ENCODE measurements at places on chromosomes 12 and 14.

- DNase-seq = no peak
Observed at GRCh38 chr14:30550335-30550734, 8.6 kb upstream of the G2E3 start.

DNA sequence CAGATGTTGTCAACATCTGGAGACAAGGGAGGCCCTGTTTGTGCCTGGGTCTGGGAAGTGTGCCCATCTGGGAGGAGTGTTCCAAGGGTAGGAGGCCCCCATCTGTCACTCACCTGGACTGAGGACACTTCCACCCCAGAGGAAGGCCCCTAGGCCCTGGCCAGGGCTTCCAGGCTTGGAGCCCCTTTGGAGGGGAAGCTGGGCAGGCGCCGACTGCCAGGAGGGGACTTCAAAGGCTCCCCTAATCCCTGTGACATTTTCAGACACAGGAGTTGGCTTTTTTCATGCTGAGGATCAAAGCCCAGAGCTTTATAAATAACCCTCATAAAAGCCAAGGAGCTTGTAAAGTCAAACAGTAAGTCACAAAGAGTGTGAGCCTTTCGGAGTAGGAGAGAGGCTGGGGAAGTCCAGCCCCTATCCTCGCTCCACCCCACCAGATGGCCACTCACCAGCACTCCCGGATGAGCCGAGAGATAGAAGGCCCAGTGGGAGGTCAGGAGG is 17.6 kb upstream of the FAM222A start:
- DNase-seq = no peak

- DNase-seq = peak; percentile 59
Observed at GRCh38 chr14:106694638-106695393, 1168.4 kb downstream of the TMEM121 start.

- DNase-seq = no peak
Observed at GRCh38 chr14:71985538-71986189, 53.4 kb downstream of the RGS6 start.

DNA sequence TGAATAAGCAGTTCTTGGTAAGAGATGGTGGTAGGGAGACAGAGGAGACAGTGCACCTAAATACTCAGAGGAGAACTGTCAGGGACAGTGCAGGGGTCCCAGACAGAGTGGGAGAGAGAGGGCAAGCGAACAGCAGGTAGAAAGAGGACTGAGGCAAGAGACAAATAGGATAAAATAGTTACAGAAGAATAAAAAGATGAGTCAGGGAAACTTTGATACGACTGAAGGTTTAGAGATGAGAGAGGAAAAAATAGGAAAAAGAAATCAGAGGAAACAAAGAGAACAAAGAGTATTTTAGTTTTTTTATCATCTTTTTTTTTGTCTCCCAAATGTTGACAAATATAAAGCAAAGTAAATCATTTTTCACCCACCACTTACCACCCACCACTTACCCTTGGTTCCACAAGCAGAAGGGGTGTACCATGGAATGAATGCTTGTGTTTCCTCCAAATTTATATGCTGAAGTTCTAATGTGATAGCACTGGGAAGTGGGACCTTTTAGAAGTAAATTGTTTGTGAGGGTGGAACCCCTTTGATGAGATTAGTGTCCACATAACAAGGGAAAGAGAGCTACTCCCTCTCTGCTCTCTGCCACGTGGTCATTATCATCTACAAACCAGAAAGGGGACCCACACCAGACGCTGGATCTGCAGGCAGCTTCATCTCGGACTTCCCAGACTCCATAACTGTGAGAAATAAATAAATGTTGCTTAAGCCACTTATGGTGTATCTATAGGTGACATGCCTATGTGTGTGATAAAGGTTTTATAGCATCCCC is 292.1 kb downstream of the BTG1 start:
- DNase-seq = no peak

- DNase-seq = no peak
Observed at GRCh38 chr14:83217492-83217891, 1683.8 kb upstream of the SEL1L start.

DNA sequence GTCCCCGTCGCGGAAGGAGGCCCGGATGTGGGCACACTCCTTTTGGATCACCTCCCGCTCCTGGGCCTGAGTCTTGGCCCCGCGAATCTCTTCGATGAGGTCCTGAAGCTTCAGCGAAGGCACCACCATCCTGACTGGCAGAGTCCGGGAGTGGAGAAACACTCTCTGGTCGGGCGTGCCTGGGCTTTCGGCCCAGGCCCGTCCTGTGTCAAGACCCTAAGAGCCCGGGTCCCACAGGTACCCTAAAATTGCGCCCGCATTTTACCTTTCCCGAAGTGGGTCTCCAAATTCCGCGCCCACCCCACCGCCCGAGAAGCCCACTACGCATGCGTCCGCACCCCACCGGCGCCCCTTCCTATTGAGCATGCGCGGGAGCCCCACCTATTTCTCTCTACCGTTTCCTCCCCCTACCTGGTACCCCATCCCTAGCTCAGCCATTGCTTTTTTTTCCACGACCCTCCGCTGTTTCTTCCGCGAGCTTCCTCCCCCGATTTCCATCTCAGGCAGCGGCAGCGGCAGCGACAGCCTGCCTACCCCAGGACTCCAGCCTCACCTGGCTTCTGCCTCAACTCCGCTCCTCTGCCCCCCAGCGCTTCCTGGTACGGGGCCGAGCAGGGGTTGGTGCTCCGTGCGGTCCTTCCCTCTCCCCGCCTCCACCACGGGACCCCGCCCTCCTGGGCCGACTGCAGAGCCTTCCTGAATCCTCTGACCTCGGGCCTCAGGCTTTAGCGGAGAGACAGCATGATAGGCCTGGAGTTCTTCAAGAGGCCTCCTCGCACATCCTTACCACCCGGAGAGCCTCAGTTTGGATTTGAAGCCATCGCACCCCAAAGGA is at the start of gene AP1G2:
TSS of gene AP1G2 (minus strand) at position 606 of the 835 bp plus-strand sequence. CDS start at position 129, 477 bp downstream.
- DNase-seq = peak; percentile 92

GRCh38 chr14:42806909-42807315 is 1200.2 kb downstream of the LRFN5 start:
- DNase-seq = no peak

DNA sequence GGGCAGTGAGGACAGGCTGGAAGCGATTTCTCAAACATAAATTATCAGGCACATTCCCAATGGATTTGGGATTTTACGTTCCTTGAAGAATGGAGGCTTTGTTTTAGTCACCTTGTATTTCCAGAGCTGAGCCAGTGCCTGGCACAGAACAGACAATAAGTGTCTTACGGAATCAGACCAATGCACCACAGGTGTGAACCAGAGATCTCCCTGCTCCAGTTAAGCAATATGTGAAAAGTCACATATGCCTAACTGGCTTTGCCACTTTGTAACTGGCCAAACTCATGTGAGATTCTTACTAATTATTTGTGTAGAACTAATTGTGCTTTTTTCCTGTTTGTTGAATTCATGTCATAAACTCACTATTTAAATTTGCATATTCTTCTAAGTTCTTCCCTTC is 130.4 kb downstream of the KCNH5 start:
- no peak for DNase-seq

DNA sequence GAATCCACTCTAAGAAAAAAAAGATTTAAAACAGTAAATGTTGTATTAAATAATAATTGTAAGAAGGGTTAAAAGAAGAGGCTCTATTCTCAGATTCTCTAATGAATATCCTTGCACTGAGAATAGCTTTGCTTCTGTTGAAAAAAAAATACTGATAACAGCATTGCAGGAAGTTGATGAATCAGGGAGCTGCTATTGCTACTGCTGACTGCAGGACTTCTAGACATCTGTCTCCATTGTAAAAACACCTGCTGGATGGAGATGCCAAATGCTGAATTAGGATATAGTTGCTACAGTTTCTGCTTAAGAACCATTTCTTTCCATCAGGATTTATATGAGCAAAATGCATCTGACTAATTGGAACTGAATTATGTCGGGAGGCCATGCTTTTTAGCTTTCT is 50.3 kb upstream of the ANP32D start:
- no peak for DNase-seq

GRCh38 chr12:97425380-97425779 is 37.2 kb upstream of the RMST start:
- no peak for DNase-seq

DNA sequence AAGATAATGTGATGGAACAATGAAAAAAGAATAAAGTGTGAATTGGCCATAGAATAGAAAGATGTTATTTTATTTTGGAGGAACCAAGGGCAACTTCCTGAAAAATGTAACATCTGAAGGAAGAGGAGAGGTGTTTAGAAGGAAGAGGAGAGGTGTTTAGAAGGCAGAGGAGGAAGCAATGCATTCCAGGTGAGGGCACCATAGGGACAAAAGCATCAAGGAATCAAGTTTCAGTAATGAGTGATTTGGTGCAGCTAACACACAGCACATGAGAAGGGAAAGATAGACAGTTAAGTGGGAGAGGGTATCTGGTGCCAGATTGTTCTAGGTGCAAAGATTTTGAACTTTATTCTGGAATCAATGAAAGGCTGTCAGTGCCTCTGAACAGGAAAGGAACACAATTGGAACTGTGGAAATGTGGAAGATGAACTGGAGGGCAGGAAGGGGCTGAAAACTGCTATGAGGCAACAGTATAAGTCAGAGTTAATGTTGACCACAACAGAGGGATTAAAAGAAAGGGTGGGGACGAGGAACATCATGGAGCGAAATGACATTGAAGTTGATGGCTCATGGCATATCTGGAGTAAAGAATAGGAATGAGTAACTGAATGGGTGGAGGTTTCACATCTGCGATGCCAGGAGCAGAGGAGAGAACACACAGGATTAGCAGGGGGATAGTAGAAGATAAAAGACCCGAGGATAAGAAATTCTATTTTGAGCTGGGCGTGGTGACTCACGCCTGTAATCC is 326.6 kb downstream of the LRIG3 start:
- no peak for DNase-seq

GRCh38 chr14:101005447-101005846 is 101.9 kb upstream of the RTL1 start:
- DNase-seq = no peak

DNA sequence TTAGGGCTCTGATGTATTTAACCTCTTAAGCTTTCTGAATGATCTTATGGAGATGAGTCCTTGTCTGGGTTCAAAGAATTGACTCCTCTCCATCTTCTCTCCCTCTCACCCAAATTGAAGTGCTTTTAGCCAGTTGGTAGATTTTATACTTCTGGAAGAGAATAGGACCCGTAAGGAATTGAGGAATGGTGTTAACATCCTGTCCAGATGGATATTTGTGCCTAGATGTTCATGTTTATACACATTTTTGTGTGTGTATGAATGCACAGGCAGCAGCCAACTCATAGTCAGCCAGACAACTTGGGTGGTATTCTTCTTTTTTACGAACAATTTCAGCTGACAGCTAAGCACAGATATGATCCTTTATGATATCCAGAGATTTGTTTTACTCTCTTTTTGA is 449.6 kb upstream of the RGS6 start:
- DNase-seq = no peak

GRCh38 chr14:66022526-66022925 is 463.6 kb upstream of the CCDC196 start:
- DNase-seq = no peak

DNA sequence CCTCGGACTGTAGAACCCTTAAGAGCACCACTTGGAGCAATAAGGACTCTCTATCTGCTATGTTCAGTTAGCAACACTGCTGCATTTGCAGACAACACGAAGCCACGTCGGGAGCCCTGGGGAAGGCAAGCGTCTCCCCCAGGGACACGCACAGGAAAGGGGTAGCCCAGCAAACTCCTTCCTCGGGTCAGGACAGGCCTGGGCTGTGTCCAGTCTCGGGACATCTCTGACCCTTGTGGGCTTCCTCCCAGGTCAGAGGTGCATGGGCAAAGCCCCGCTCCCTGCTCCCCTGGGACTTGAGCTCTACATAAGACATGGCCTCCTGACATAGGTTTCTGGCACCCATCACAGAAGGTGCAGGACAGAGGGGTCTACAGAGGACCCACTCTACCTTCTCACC is 119.5 kb downstream of the PIWIL1 start:
- DNase-seq = no peak

- peak; percentile 67 for DNase-seq
Observed at GRCh38 chr12:48973941-48974673, 2.6 kb upstream of the WNT10B start.

DNA sequence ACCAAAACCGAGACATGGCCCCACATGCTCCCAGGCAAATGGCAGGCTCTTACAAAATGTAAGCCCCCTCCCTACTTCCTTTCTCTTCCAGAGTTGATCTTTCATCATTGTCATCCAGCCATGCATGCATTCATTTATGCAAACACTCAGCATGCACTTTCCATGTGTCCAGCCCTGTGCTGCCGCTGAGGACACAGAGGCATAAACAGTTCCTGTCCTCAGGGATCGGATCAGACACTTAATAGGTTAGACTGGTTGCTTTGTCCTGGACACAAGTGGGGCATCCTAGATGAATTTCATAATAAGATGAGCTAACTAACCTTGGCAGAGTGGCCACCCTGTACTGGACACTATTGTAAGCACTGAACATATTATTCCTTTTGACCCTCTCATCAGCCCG is 23.1 kb downstream of the PRIMA1 start:
- no peak for DNase-seq

All from GM13976 (cell line).